Spleen (tissue), 13 donors: ENCODE measurements at places on chromosomes 6 and 20. TPM values are rescaled to one million over a fixed set of nuclear protein-coding genes. Genes with fewer than 3 reads are reported as not detected.

DNA sequence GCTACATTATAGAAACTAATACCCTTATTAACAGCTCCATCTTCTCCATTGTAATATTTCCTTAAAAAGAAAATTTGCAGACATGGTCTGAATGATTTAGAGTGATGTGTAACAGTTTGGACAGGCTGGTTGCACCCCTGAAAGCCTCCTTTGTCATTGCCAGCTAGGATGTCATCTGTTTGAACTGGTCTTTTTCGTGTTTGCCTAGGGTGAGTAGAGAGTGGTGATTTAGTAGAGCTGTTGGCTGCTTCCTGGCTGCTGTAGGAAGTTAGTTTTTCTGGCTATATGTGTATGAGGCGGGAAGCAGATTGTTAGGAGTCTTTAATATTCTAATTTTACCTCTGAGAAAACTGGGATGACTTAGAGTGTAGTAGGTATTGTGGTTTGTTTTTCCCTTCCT, 101.1 kb downstream of the ZFAND3 start:
- DNase-seq: no peak

DNA sequence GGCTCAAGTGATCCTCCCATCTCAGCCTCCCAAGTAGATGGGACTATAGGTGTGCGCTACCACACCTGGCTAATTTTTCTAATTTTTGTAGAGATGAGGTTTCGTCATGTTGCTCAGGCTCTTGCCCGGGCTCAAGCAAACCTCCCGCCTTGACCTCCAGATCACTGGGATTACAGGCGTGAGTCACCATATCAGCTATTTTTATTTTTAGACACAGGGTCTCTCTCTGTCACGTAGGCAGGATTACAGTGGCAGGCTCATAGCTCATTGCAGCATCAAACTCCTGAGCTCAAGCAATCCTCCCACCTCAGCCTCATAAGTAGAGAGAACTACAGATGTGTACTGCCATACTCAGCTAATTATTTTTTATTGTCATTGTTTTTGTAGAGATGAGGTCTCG, 41.7 kb downstream of the SLC23A2 start:
- DNase-seq: no peak

GRCh38 chr20:34537651-34538050, 20.9 kb upstream of the MAP1LC3A start:
- peak; percentile 61 for DNase-seq

DNA sequence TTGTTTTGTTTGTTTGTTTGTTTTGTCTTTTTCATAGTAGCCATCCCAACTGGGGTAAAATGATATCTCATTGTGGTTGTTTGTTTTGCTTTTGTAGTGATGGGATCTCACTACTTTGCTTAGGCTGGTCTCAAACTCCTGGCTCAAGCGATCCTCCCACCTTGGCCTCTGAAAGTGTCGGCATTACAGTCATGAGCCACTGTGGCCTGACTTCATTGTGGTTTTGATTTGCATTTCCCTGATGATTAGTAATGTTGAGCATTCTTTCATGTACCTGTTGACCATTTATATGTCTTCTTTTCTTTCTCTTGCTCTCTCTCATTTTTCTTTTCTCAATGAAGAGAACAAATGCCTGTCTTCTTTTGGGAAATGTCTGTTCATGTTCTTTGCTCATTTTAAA, 30.8 kb upstream of the HLA-DOA start:
- DNase-seq: no peak

DNA sequence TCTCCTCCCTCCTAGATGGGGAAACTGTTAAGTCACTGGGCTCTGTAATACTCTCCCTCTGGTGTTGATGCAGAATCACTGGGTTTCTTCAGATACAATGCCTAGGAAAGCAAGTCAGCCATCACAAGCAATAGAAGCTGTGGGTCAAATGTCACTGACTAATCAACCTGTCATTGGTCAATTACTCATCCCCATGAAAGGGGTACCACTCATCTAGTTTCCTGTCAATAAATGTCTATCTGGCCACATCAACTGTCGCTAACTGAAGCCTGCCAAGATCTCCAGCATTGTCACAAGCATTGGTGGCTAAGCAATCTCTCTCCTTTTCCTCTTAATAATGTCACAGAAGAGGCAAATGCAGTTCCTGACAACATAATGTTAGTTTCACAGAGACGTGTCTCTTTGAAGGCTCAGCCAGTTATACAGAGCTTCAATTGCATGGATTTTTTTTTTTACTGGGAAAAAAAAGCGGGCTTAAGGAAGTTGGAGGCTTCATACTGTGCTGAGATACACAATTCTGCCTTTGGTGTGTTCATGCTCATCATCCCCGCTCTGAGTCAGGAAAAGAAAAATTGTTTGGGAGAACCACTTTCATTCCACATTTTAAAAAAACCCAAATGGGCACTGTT, 355.9 kb downstream of the BTBD9 start:
- no peak for DNase-seq

DNA sequence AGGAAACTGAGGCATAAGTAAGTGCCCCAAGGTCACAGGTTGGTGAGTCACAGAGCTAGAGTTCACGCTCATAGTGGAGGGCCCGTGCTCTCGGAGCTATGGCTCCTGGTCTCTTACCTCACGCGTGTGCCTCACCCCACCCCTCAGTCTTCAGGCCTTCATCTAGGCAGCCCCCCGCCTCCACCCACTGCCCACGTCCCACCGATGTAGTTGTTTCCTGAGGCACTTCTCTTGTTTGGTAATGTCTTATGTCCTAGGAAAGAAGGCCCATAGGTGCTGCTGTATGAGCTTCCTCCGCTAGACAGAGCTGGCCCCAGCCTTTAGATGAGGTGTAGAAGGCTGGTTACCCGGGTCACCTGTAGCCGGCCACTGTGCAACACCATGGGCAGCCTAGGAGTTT, 5.1 kb downstream of the RIPK1 start:
- DNase-seq: peak; percentile 68

DNA sequence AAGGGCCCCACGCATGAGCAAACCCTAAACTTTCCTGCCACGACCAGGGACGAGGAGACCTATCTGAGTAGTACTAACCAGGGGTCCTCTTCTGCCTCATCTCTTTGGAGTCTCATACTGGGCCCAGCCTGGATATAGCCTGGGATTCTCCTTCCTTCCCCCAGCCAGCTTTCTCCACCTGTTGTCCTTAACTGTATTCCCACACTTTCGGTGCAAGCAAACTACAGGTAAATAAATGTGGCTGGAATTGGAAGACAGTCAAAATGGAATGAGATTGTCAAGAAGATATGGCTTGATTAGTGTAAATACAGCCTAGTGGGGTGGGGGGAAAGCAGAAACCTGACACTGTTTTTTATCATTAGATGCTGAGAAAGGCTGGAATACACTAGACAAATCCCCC, 23.5 kb upstream of the LY86 start:
- DNase-seq: no peak

PROKR2 gene
- total RNA-seq: not detected

MCCD1 gene
- not detected for total RNA-seq

RCAN2 gene
- total RNA-seq: 8.0 TPM

HECA gene
- total RNA-seq: 101 TPM
